ENCODE measurements at places on chromosomes 5 and 9. TPM values are rescaled to one million over a fixed set of nuclear protein-coding genes. Genes with fewer than 3 reads are reported as not detected.

SLC45A2 gene
- 618 TPM for total RNA-seq

OBP2B gene
- total RNA-seq, result not detected

DOCK8 gene
- 0.45 TPM for total RNA-seq

ADAMTSL2 gene
- 0.83 TPM for total RNA-seq

PAEP gene
- total RNA-seq, result 41.1 TPM

INSL6 gene
- not detected for total RNA-seq

CCDC69 gene
- total RNA-seq, result 1.1 TPM
